ENCODE measurements at places on chromosomes 2 and 18. TPM values are rescaled to one million over a fixed set of nuclear protein-coding genes. Genes with fewer than 3 reads are reported as not detected.

DNA sequence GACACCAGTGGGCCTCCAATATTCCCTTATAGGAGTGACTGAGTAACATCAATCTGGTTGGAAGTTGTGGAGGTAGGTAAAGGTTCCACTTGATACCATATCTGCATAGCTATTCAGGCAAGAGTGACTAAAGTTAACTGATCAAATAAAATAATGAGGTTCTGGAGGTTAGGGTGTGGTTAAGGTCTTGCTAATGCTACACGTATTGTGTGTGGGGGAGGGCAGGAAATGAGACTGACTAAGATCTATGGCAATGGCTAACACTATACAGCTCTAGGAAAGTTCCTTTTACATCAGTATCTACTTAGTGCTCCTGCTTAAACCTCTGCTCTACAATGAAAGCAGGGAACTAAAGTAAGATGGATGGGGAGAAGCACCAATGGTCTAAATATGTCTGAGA lies 149.1 kb upstream of the MGAT5 start:
- DNase-seq: no peak

GRCh38 chr2:189952536-189953109 lies 109.9 kb downstream of the MSTN start:
- DNase-seq: no peak

DNA sequence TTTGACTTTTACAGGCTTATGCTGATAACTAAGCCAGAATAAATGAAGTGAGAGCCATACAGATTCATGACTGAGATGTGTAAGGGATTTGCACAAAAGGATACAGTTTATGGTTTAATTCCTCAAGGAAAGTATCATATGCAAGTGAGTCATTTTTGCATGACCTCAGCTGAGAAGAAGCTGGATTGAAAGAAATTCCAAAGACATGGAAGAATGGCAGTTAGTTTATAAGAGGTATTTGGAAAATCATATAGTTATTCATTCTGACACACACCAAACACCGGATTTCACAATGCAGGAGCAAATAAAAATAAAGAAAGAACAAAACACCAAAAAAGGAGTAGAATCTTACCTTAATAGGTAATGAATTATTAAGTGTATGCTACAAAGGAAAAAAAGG lies 83.2 kb upstream of the RND3 start:
- no peak for DNase-seq

- no peak for DNase-seq
These were observed 1004.4 kb upstream of the CDH2 start for GRCh38 chr18:29181151-29181901.

- DNase-seq: no peak
These were observed 5.5 kb downstream of the ASAP2 start for GRCh38 chr2:9212010-9212635.

DNA sequence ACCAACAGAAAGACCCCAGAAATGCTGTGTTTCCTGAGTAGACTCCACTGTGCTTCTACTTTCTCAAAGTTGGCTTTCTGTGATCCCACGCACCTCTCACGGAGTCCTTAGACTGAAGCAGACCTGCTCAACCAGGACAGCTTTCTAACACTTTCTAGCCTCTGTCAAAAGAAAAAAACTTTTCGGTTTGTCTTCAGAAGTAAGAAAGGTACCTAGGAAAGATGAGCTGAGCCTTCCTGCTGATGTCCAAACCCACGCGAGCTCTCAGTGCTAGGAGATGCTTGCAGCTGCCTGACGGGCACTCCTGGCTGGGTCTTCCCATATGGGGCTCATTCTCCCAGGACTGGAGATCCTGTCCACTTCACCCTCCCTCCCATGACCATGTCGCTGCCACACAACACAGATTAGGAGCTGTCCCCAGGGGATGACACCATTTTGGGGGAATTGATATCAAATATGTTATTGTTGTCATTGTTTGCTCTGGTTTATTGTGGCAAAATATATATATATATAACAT lies 49.2 kb upstream of the DAPL1 start:
- DNase-seq: no peak

- DNase-seq: no peak
These were observed 5.4 kb upstream of the MREG start for GRCh38 chr2:216018709-216019108.

DNA sequence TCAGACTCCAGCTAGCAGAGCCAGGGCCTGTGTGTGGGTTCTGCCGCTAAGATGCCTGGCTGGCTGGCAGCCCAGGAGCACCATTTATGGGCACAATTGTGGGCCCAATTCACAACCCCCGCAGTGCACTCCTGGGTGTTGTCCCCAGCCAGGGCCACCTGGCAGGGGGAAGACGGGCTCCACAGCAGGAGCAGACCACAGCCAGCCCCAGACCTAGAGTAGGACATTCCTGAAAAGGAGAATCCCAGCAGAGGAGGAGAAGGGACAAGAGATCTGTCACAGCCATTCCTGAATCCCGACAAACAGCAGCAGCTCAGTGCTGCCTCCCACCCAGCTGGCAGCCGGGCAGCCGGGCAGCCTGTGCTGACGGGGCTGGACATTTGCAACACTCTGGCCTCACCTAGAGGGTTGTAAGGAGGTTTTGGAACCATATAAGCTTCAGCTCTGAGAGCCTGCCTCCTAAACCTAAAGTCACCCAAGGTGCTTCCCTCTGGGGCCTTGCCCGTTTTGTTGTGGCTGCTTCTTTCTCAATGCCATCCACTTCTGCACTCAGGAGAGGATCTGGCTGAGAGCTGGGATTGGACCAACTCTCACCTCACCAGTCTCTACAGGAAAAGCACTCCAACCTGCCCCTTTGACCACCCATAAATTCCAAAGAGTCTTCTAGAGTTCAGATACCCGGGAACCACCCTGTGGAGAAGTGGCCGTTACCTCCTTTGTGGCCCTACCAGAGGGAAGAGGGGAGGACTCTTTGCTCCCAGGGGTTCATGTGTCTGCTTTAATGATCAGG lies 4.1 kb upstream of the TMEM177 start:
- DNase-seq: no peak

DNA sequence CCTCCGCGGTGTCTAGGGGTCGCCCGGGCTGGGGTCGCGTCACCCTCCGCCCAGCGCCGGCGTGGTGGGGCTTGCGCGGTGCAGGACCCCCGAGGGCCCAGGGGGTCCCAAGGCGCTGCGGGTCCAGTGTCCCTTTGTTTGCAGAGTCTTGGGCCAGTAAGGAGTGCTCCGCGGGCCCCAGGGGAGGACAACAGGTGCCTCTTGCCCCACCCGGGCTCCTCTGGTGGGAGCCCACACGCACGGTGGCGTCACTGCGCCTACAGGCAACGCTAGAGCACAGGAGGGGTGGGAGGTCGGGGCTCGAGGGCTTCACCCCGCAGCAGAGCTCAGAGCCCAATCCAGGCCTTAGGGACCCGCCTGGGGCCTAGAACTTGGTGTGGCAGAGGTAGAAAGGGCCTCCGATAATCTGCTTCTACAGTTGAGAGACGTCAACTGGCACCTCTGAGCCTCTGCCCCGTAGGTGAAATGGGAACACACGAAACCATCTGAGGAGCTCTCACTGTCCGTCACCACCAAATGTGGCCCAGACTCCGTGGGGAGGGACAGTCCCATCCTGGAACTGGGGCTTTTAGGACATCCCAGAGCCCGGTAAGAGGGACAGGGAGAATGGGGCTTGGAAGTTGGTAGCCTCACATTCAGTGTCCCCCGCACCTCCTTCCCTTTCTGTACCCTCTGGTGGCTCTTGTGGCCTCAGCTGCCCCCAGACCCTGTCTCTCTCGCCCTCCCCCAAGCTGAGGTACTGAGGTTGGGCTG lies 1.4 kb downstream of the ARID5A start:
- no peak for DNase-seq

GRCh38 chr2:171180229-171180930 lies 19.7 kb upstream of the TLK1 start:
- DNase-seq: no peak

- no peak for DNase-seq
These were observed 9.1 kb upstream of the DSG3 start for GRCh38 chr18:31438402-31438801.

DNA sequence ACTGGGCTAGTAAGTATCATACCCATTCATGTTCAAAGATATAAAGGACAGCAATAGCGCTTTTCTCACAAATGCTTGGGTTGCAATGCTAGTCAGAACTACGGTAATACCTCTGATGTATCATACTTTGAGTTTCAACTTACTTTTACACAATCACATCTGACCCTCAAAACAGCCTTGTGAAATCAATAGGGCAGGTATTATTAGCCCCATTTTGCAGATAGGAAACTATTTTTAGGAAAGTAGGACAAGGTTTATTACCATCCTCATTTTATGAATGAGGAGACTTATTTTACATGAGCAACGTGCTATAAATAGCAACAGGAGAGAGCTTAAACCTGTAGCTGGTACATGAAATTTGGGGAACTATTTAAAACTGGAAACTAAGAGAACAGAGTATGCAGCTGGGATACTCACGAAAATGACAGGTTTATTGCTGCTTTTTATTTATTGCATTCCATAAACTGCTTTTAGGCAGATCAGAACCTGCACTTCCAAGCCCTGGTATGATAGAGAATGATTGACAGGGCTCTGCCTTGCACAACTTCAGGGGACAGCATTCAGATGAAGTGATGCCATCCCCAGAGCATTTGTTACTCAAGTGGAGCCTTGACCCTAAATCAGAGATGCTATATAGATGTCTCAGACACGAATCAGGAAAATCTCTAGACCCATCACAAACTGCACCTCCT lies 42.4 kb upstream of the PPM1B start:
- DNase-seq: peak; percentile 13

DNA sequence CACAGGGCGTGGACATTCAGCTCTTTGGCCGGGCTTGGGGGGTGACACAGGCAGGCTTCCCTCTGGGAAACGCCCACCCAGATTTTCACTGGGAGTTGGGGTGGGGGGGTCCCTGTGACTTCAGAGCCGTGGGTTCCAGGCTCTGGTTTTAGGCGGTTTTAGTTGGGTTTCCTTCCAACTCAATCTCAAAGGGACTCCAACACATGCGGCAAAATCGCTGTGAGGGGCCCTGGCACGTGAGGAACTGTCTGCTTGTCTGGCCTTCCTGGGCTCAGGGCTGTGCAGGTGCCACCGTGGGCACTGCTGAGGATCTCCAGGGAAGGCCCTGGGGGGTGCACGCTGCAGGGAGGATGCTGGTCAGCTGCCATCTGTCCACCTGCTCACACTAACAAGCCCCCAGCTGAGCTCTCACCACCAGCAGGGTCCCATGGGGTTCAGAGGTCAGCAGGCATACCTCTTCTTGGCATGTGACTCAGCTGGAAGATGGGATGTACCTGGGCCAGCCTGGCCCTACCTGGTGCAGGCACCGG lies 11.7 kb downstream of the HS6ST1 start:
- no peak for DNase-seq

DNA sequence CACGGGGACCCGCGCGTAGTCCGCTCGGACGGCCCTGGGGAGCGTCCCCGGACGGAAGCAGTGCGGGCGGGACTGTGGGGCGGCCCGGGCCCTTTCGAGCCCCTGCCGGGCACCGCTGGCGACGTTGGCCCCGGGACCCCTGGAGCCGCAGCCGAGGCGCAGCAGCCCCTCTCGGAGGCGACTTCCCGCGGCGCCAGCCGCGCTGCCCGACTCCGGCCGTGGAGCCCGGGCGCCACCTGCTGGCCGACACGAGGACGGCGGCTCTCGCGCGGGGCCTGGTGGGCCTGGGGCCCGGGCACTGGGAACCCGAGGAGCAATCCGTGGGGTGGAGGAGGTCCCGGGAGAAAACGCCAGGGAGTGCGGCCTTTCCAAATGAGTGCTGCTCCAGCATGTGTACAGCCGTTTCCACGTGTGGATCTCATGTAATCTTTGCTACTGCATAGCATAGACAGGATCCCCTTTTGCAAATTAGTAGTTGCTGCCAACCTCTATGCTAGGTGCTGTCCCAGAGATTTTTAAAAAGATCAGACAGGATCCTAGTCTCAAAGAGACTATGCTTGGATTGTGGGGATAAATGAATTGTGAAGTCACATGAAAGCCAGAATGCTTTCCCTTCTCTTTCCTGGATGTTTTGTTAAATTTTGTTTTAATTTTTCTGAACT lies 4.0 kb downstream of the ID2 start:
- DNase-seq: no peak

DNA sequence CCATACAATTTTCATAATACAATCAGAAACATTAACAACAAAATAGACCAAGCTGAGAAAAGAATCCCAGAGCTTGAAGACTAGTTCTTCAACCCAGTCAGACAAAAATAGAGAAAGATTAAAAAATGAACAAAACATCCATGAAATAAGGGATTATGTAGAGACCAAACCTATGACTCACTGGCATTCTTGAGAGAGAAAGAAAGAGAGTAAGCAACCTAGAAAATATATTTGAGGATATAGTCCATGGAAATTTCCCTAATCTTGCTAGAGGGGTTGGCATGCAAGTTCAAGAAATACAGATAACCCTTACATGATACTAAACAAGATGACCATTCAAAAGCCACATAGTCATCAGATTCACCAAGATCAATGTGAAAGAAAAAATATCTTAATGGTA lies 281.7 kb downstream of the CCDC85A start:
- DNase-seq: no peak

Gene MATN3
- polyA plus RNA-seq: 2.0 TPM

Gene PLGLB1
- polyA plus RNA-seq: 1.7 TPM

Gene TTR
- 0.82 TPM for polyA plus RNA-seq

Gene CENPA
- 0.53 TPM for polyA plus RNA-seq

Gene AMER3
- polyA plus RNA-seq: 0.05 TPM

Gene CTLA4
- 0.25 TPM for polyA plus RNA-seq

Gene SLC23A3
- 0.79 TPM for polyA plus RNA-seq

Gene OTOS
- not detected for polyA plus RNA-seq

Gene MAP4K3
- polyA plus RNA-seq: 18.1 TPM

Gene UGT1A6
- polyA plus RNA-seq: 19.9 TPM

Gene GKN1
- polyA plus RNA-seq: 0.47 TPM

All from urinary bladder (tissue), 4 donors.